ENCODE measurements at places on chromosomes 3 and 15. TPM values are rescaled to one million over a fixed set of nuclear protein-coding genes. Genes with fewer than 3 reads are reported as not detected.

- H3K27me3 ChIP-seq, result peaks cover 7% of the 10 kb centered on the region
- H3K36me3 ChIP-seq, result no peaks in the 10 kb centered on the region
- no peaks in the 10 kb centered on the region for H3K4me1 ChIP-seq
Measured at GRCh38 chr15:73464602-73465001, 21.6 kb downstream of the REC114 start.

DNA sequence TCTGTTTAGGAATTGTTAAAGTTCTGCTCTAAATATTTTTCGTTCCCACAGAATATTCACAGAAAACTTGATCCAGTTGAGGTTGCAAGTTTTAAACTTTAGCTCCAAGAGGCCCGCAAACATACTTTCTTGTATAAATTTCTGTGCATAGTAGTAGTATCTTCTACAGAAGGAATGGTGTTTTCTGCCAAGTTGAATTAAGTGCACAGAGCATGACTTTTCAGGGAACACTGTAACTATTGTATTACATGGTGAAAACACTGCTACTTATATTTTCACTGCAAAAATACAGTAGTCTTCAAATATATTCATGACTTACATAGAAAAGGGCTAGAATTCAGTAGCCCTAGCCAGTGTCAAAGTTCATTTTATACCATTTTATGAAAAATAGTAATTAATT lies 67.0 kb downstream of the SUCNR1 start:
- no peaks in the 10 kb centered on the region for H3K27me3 ChIP-seq
- no peaks in the 10 kb centered on the region for H3K4me1 ChIP-seq
- H3K27ac ChIP-seq, result no peak overlapping the region
- no peak overlapping the region for H3K4me3 ChIP-seq
- H3K36me3 ChIP-seq, result no peaks in the 10 kb centered on the region
- no peak for DNase-seq

DNA sequence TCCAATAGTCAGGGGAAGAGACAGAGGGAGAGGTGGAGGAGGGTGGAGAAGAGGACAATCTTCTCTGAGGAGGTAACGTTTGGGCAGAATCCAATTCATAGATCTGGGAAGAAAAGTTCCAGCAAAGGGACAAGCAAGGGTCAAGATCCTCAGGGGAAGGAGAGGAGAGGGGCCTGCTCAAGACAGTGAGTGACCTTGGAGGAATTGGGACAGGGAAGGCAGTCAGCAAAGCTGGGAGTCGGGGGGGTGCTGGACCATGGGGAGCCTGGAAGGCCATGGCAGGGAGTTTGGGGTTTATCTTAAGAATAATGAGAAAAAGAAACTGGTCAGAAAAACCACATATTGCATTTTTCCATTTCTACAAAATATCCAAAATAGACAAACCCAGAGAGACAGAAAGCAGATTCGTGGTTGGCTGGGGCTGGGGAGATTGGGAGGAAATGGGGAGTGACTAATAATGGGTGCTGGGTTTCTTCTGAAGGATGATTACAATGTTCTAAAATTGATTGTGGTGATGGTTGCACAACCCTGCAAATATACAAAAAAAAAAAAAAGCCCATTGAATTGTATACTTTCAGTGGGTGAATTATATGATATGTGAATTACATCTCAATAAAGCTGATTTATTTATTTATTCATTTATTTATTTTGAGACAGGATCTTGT lies 19.6 kb upstream of the SRP14 start:
- H3K4me1 ChIP-seq, result peaks cover 51% of the 10 kb centered on the region
- H3K27ac ChIP-seq, result no peak overlapping the region
- no peaks in the 10 kb centered on the region for H3K36me3 ChIP-seq

DNA sequence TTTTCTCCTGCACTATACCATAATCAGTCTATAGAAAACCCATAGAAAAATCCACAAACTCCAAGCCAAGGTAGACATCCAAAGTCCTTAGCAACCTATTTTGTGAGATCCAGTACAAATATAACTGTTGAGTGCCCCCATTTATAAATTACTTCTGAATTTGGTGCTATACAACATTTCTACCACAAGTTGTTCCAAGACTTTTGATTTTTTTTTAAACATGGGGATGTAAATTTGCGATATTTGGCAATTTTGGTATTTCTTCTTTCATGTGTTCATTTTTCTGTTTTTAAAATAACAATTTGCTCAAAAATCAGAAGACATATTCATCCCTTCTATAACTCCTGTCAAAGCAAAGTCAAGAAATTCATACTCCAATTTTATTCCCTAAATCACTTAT lies 763.8 kb downstream of the ROBO1 start:
- no peaks in the 10 kb centered on the region for H3K27me3 ChIP-seq
- H3K4me3 ChIP-seq, result no peak overlapping the region
- H3K4me1 ChIP-seq, result peaks cover 4% of the 10 kb centered on the region
- no peak for DNase-seq
- no peaks in the 10 kb centered on the region for H3K36me3 ChIP-seq

DNA sequence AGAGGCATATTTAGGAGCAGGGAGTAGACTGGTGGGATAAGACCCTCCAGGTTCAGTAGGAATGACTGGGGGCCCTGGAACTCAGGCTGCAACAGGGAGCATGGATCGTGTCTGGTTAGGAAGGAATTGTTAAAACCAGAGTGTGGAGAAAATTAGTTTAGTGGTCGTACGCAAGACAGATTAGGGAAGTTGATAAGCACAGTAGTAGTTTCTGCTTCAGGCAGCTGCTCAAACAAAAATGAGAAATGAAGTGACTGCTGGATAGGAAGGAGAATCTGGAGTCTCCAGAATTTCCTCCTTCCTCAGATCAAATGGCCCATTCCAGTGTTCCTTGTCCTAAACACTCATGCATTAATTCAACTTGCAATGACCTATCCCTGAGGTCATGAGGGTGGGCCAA lies 11.2 kb downstream of the MYD88 start:
- no peak overlapping the region for H3K27ac ChIP-seq
- no peaks in the 10 kb centered on the region for H3K27me3 ChIP-seq
- H3K36me3 ChIP-seq, result no peaks in the 10 kb centered on the region
- no peak overlapping the region for H3K4me3 ChIP-seq
- no peak for DNase-seq

GRCh38 chr3:123769356-123769743 lies 114.8 kb downstream of the MYLK start:
- DNase-seq, result no peak
- H3K4me1 ChIP-seq, result no peaks in the 10 kb centered on the region
- no peak overlapping the region for H3K4me3 ChIP-seq
- H3K27me3 ChIP-seq, result no peaks in the 10 kb centered on the region
- H3K36me3 ChIP-seq, result no peaks in the 10 kb centered on the region

- H3K27me3 ChIP-seq, result peaks cover 31% of the 10 kb centered on the region
- H3K36me3 ChIP-seq, result no peaks in the 10 kb centered on the region
- no peak overlapping the region for H3K4me3 ChIP-seq
- no peak for DNase-seq
- no peaks in the 10 kb centered on the region for H3K4me1 ChIP-seq
- no peak overlapping the region for H3K27ac ChIP-seq
Measured at GRCh38 chr3:186823386-186823785, 17.1 kb upstream of the RFC4 start.

DNA sequence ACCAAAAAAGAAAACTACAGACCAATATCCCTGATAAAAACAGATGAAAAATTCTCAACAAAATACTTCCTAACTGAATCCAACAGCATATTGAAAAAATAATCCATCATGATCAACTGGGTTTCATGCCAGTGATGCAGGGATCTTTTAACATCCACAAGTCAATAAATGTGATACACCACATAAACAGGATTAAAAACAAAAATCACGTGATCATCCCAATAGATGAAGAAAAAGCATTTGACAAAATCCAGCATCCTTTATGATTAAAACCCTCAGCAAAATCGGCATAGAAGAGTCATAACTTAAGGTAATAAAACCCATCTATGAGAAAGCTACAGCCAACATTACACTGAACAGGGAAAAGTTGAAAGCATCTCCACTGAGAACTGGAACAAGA lies 107.5 kb downstream of the DCLK3 start:
- no peak for DNase-seq
- no peak overlapping the region for H3K4me3 ChIP-seq
- no peaks in the 10 kb centered on the region for H3K4me1 ChIP-seq
- H3K27ac ChIP-seq, result no peak overlapping the region

- H3K27ac ChIP-seq, result no peak overlapping the region
- H3K4me1 ChIP-seq, result no peaks in the 10 kb centered on the region
- H3K4me3 ChIP-seq, result no peak overlapping the region
- no peaks in the 10 kb centered on the region for H3K36me3 ChIP-seq
- DNase-seq, result no peak
- no peaks in the 10 kb centered on the region for H3K27me3 ChIP-seq
Measured at GRCh38 chr15:93865586-93865985, 365.8 kb upstream of the MCTP2 start.

- peaks cover 74% of the 10 kb centered on the region for H3K4me1 ChIP-seq
- no peaks in the 10 kb centered on the region for H3K27me3 ChIP-seq
- no peak overlapping the region for H3K4me3 ChIP-seq
- peak overlapping the region; percentile 92 for H3K27ac ChIP-seq
- peaks cover 13% of the 10 kb centered on the region for H3K36me3 ChIP-seq
Measured at GRCh38 chr3:149010504-149010951, 19.2 kb downstream of the GYG1 start.

DNA sequence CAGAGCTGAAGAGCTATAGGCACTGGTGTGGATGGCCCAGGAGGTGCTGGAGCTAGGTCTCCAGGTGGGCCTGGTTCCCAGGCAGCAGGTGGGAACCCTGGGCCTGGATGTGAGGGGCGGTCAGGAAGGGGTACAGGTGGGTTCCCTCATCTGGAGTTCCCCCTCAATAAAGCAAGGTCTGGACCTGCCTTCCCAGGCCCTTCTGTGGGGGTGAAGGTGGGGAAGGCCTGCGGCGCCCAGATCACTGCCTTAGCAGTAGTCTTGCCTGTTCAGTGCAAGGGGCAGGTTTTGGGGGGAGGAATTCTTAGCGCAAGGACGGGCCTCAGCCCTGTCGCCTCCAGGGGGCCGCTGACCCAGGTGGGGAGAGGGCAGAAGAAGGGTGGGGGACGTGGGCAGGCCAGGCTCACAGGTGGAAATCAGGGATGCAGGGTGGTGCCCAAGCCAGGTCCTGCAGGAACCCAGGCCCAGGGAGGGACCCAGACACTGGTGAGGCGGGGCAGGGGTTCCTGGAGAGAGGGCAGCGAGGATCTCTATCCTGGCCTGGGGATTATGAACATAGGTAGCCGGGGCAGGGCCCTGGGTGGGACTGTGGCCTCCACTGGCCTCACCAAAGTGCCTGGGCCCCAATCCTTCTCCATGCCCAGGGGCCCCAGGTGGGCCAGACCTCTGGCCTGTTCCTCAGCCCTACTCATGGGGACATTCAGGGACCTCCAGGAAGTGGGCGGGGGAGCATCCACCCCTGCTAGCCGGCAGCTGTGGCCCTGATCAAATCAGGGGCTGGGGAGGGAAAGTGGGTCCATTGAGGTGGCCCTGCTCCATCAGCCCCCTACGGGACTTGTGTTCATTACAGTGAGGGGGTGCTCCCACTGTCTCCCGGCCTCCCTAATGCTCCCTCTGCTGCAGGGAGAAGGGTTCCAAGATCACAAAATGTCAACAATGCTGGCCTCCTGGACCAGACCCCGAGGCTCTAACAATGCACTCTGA lies 25.3 kb downstream of the HDAC11 start:
- peaks cover 4% of the 10 kb centered on the region for H3K4me1 ChIP-seq
- DNase-seq, result peak; percentile 40
- peaks cover 17% of the 10 kb centered on the region for H3K36me3 ChIP-seq
- no peak overlapping the region for H3K4me3 ChIP-seq
- no peak overlapping the region for H3K27ac ChIP-seq

DNA sequence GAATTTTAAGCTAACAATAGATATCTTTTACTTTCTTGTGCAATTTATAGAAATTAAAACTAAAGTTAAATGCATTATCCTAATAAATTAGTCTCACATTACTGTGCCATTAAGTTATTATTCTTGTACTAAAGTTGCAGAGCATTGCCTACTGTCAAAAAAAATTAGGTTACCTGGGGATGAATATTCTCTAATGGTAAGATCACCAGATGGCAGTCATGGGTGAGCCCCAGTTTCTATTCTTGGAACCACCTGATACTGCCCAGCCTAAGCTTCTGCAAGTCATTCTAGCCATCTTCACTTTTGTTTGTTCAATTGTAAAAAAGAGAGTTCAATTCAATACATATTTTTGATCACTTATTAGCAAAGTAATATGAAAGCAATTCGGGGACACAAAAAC lies 213.2 kb downstream of the CADM2 start:
- DNase-seq, result no peak
- H3K27ac ChIP-seq, result no peak overlapping the region
- H3K4me3 ChIP-seq, result no peak overlapping the region
- H3K27me3 ChIP-seq, result no peaks in the 10 kb centered on the region
- H3K4me1 ChIP-seq, result no peaks in the 10 kb centered on the region
- H3K36me3 ChIP-seq, result no peaks in the 10 kb centered on the region

- no peak for DNase-seq
- no peaks in the 10 kb centered on the region for H3K36me3 ChIP-seq
- no peaks in the 10 kb centered on the region for H3K4me1 ChIP-seq
- H3K27me3 ChIP-seq, result no peaks in the 10 kb centered on the region
Measured at GRCh38 chr3:18738393-18739098, 313.4 kb upstream of the SATB1 start.

- peak overlapping the region; percentile 10 for H3K27ac ChIP-seq
- H3K36me3 ChIP-seq, result no peaks in the 10 kb centered on the region
- no peak overlapping the region for H3K4me3 ChIP-seq
- no peaks in the 10 kb centered on the region for H3K27me3 ChIP-seq
- DNase-seq, result no peak
- peaks cover 41% of the 10 kb centered on the region for H3K4me1 ChIP-seq
Measured at GRCh38 chr15:99441444-99441800, 124.4 kb upstream of the MEF2A start.

DNA sequence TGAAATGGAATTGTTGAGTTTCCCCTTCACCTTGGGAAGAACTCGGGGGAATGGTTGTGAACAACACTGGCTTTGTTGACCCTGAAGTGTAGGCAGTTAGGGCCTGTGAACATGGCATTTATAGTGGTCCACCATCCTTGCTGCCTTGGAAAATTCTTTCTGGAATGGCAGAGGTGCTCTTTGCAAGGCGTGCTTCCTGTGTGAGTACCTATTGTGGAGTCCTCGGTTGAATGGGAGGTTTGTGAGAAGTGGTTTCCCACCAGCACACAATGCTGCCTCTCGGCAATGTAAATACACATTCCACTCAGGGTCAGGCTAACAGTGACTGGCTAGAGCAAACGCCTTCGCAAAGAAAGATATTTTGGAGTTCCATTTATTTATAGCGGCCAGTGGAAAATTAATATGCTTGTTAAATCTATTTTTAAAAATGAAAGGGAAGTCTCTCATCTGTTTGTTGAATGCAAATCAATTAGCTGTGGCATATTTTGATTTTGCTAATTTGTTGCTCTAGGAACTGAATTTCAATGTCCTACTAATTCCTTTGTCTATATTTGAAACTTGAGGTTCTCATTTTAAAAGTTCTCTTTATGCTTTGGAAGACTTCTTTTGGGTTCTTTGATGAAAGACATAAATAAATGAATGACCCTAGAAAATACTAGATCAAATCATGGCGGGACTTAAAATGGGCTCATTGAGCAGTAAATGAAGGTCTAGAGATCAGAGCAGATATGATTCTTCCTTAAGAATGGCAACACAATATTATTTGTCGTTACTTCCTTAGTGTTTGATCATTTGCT lies 59.5 kb downstream of the FNDC3B start:
- peaks cover 79% of the 10 kb centered on the region for H3K4me1 ChIP-seq
- no peak overlapping the region for H3K27ac ChIP-seq
- H3K36me3 ChIP-seq, result no peaks in the 10 kb centered on the region
- peak overlapping the region; percentile 19 for H3K4me3 ChIP-seq
- H3K27me3 ChIP-seq, result no peaks in the 10 kb centered on the region

WDR5B gene
- 2.5 TPM for total RNA-seq

MAGEL2 gene
- 0.12 TPM for total RNA-seq

CCR8 gene
- not detected for total RNA-seq

POC1A gene
- 3.2 TPM for total RNA-seq

PROK2 gene
- total RNA-seq, result not detected

RASGRF1 gene
- not detected for total RNA-seq

CA12 gene
- 0.16 TPM for total RNA-seq

SERINC4 gene
- total RNA-seq, result 0.23 TPM

MUC20 gene
- total RNA-seq, result 3.9 TPM

FOXB1 gene
- not detected for total RNA-seq

P2RY1 gene
- 1.0 TPM for total RNA-seq
